Stimulated activated CD4-positive, alpha-beta T cell treated with anti-CD3 and anti-CD28 coated beads, Interleukin-1b, Interleukin-23, amount 100 ng/mL, for 4 hours (primary cell): ENCODE measurements at places on chromosomes 16 and 17.

- DNase-seq: no peak
Observed at GRCh38 chr17:21263376-21263775, 10.2 kb upstream of the NATD1 start.

GRCh38 chr16:66275775-66276428, 90.6 kb upstream of the CDH5 start:
- no peak for DNase-seq

DNA sequence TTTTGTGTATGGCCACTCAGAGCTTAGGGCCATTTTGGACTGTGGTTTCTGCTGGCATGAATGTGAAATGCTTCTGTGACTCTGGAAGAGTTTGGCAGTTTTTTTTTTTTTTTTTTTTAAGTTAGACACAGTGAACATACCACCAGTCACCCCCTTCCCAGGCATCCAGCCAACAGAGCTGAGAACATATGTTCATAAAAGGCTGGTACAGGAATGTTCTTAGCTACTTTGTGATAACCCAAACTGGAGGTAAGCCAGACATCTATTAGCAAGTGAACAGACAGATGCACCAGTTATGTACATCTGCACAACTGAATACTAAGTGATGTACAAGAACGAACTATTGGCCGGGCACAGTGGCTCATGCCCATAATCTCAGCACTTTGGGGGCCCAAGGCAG, 92.7 kb downstream of the ABCC1 start:
- DNase-seq: no peak

DNA sequence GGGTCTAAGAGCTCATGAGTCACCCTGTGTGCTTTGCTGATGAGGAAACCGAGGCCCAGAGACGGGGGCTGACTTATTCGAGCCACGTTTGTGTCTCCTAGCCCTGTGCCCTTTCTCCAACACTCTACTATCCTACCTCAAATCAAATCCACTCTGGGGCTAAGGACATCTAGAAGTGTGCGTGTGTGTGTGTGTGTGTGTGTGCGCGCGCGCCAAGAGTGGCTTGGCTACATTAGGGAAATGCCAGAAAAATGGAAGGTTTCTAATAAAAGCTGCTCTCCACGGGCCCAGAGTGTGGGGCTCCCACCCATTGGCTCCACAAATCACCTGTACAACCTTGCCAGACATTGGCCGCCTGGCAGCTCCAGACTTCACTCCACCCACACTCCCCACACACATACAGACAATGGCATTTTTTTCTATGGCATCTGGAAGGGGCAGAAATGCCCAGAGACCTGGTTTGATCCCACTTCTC, 30.3 kb upstream of the PHOSPHO1 start:
- DNase-seq: no peak

DNA sequence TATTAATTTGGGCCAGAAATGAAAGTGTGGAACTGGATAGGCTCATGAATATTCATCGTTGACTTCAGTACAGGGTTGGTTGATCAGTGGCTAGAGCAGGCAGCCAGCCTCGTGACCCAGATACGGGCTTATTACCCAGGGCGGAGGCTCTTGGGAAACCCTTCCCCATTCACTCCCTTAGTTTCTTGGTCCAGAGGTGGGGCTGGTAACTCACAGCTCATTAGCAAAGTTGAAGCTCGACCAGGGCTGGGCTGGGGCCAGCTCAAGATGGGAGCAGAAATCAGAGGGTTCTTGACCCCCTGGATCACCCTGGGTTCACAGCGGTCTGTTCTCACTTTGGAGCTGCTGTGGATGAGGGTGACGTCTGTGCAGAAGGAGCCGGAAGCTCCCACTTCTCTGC, 44.6 kb upstream of the GSE1 start:
- DNase-seq: no peak

DNA sequence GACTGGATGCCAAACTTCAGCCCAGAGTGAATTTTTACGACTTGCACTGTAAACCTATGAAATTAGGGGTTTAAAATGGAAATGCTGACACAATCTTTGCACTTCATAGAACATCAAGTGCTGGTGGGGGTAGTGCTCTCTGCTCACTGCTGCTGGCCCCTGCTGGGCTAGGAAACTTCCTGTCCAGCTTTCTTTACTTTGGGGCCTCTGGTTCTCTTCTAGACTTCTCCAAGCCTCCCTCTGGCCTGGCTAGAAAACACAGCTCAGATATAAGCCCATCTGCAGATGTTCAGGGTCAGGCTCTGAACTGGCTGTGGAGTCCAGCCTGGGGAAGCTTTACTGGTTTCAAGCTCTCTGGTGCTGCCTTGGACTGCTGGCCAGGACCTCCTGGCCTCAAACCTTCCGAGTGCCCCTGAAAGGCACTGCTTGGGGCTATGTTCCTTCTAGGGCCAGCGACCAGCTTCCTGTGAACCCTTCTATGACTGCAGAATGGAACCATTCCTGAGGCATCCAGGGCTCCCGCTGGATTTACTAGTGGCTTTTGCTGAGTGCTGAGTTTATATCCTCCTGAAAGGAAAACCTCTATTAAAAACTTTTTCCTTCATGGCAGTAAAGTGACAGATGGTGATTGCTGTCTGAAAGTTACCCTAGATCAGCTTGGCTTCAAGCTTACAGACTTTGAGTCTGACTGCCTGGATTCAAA, 59.4 kb downstream of the TBX4 start:
- DNase-seq: no peak

- no peak for DNase-seq
Observed at GRCh38 chr17:45223539-45224528, 2.1 kb downstream of the FMNL1 start.
